Activated T-helper 9 cell treated with anti-CD3 and anti-CD28 coated beads, Interleukin-2, amount 50 U/mL, for 16 hours (primary cell): ENCODE measurements at places on chromosomes 2 and 18.

- DNase-seq = no peak
Observed at GRCh38 chr2:128510701-128511397, 192.2 kb upstream of the HS6ST1 start.

DNA sequence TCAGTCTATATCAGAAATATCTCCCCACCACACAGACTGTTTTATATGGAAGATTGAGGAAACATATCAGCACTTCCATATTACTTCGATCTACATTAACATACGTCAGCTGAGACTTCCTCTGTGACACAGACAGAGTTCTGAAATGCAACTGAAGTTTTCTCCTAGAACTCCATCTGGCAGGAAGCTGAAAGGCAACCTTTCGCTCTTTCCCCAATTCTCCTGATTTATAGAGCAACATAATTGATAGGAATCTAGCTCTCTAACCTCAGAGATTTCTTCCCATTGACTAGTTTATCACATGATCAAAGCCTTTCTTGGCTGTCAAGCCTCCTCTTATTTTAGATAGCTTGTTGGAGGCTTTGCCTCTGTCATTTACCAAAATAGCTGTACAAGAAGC, 806.7 kb upstream of the CHAC2 start:
- DNase-seq = no peak

- DNase-seq = no peak
Observed at GRCh38 chr2:106176446-106177099, 17.5 kb downstream of the UXS1 start.

DNA sequence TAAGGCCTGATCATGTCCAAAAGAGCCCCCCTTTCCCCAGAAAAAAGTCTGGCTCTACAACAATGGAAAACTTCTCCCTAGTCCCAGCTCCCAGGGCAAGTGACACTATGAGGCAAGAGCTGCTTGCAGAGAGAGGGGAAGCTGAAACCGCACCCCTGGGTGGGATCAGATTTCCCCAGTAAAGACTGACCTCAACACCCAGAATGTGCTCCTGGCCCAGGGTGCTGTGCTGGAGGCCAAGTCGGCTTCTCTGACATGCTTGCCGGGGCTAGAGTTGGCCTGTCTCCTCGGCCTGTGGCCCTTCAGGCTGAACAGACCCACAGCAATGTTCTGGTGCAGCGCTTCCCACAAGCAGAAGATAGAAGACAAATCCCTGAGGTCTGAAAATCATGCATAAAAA, 18.4 kb upstream of the ST8SIA3 start:
- DNase-seq = no peak

- no peak for DNase-seq
Observed at GRCh38 chr18:54215069-54215468, 9.4 kb downstream of the MBD2 start.

DNA sequence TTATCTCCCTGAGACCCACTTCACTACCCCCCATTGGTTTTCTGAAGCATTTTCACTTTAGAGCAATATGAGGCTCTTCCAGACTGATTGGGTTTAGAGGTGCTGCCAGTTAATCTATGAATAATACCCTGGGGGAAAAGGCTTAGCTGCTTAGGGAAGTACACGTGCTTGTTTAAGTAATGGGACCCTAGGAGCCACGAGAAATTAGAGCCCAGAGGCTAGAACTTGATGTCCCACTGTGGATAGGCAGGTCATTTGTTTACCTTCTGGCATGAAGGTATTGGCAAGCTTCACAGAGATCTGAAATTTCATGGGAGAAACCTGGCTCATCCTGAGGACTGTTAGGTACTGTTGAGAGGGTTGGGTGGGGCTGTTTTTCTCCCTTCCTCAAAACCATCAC, 59.7 kb downstream of the CLIP4 start:
- DNase-seq = no peak

DNA sequence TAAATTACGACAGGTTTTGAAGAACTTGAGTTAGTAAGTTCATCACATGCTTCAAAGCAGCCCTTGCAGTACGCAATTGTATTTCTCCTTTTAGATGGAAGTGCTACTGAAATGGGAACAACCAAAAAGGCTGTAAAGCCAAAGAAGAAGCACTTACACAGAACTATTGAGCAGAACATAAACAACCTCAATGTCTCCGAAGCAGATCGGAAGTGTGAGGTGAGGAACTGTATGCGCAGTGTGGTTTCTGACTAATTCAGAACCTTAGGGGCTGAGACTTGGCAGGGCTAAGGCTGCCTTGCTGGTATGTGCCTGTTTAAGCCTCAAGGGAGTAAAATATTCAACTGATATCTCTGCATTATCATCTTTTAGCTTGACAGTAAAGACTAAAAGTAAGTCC, 8.4 kb downstream of the NCAPH start:
- DNase-seq = peak; percentile 25

DNA sequence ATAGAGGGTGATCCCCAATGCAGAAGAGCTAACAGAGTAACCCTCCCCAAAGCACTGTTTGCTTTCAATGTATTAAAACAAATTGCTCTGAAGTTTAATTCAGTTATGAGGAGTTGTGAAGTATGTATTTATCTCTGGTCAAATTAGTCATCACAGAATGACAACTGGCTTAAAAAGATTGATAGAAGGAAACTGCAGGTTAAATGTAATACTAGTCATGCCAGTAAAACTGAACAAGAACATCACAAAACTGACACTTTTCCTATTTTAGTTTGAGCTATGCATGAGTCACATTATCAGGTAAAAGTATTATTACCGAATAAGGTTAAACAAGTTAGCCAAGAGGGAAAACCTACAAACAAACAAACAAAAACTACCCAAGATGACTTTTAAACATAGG, 99.0 kb upstream of the ACVR1C start:
- no peak for DNase-seq

GRCh38 chr2:29528891-29529520, 392.4 kb downstream of the ALK start:
- no peak for DNase-seq

- DNase-seq = no peak
Observed at GRCh38 chr18:76546088-76546435, 51.0 kb upstream of the ZNF516 start.

DNA sequence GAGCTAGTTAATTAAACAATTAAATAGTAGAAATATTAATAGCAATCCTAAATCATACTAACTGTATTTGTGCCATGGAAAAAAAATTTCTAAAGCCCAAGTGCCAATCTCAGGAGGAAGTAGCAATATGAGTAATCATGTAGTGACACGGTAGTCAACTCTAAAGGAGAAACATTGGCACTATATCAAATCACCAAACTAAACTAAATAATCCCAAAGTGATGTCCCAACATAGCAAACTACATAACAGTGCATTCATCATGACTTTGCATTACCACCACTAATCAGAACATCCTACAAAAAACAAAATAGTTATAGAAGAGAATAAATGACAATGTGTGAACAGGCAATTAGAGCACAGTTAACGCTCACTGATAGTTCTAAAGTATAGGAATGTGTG, 195.1 kb downstream of the EXOC6B start:
- DNase-seq = no peak

- no peak for DNase-seq
Observed at GRCh38 chr2:42960002-42960841, 167.8 kb upstream of the HAAO start.

GRCh38 chr18:3245853-3246634, 1.6 kb upstream of the MYL12A start:
- DNase-seq = peak; percentile 68

DNA sequence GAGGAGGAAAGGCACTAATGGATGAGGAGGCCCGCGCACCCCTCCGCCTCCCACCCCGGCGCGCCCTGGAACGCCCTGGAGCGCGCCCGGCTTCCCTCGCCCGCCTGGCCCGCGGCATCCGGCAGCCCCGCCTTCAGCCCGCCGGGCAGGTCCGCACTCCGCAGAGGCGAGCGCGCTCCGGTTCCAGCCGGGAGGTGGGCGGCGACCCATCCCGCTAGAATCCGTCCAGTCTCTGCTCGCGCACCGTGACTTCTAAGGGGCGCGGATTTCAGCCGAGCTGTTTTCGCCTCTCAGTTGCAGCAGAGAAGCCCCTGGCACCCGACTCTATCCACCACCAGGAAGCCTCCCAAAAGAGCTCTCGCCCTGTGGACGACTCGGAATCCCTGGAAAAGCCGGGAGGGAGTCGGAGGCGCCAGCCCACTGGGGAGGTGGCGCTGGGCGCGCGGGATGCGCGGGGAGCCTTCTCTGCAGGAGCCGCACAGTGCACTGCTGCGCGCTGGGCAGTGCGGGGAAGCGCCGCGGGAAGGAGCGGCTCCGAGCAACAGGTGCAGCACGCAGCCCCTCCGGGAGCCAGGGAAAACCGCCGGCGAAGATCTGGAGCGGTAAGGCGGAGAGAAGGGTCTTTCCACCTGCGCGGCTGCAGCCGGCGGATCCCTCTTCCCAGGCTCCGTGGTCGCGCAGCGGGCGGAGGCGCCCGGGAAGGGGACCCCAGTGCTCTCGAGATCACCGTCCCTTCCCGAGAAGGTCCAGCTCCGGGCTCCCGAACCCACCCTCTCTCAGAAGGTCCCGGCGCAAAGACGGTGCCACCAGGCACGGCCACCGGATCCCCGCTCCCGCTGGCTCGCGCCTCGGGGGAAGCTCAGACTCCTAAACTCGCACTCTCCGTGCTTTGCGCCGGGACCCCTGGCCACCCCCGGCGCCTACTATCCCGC, at the start of gene GALR1:
Gene GALR1, plus strand, starts transcription at position 280 of the 932 bp plus-strand sequence. CDS start 701 bp downstream, outside the sequence.
- no peak for DNase-seq

DNA sequence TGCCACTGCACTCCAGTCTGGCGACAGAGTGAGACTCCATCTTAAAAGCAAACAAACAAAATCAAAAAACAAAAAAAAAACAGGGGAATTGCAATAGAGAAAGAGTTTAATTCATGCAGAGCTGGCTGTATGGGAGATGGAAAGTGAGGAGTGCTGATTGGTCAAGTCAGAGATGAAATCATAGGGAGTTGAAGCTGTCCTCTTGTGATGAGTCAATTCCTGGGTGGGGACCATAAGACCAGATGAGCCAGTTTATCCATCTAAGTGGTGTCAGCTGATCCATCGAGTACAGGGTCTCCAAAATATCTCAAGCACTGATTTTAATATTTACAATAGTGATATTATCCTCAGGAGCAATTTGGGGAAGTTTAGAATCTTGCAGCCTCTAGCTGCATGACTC, 45.3 kb downstream of the FRZB start:
- no peak for DNase-seq

GRCh38 chr2:198957181-198957580, 500.6 kb downstream of the SATB2 start:
- no peak for DNase-seq

- no peak for DNase-seq
Observed at GRCh38 chr2:98583276-98583675, 25.0 kb downstream of the COA5 start.

DNA sequence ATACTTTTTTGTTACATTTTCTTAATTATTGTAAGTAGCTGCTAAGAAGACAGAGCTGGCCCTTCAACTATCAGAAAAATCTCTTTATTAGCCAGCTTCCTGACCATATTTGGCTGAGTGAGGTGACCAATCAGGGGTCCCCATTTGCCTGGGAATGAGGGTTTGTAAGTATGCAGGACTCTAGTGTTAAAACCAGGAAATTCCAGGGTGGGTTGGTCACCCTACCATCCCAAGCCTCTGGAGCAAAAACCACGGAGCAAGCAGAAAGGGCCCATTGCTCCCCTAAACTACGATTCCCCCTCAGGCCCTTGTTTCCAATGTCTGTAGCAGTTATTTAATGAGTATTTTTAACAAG, 165.6 kb upstream of the NCKAP5 start:
- no peak for DNase-seq

DNA sequence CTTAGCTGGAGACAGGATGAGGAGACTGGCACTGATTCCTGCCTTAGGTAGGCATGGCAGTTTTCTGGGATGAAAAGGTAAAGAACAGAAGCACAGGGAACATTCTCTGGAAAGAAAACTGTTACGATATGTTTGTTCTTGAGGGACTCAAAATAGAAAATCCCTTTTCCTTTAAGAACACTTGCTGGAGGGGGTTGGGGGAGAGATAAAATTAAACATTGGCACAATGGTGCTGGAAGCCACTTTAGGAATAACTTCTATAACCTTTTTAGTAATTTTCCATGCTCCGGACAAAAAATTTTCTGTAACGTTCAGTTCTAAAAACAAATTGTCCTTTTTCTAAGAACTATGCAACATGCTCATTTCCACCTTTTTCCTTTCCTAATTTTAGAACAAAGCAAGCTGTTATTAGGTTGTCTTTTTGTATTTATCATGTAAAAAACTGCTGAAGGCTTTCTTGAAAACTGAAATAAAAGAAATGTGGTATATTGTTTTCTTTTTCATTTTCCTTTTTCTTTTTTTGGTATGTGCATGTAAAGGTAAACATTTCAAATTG, 343.8 kb downstream of the EPHA4 start:
- DNase-seq = no peak

GRCh38 chr2:160324161-160324800, 124.2 kb upstream of the ITGB6 start:
- DNase-seq = no peak
